Dermis blood vessel endothelial cell (primary cell): ENCODE measurements at places on chromosomes 4 and X.

GRCh38 chrX:44675362-44676024 lies 132.8 kb upstream of the FUNDC1 start:
- peak; percentile 52 for DNase-seq

DNA sequence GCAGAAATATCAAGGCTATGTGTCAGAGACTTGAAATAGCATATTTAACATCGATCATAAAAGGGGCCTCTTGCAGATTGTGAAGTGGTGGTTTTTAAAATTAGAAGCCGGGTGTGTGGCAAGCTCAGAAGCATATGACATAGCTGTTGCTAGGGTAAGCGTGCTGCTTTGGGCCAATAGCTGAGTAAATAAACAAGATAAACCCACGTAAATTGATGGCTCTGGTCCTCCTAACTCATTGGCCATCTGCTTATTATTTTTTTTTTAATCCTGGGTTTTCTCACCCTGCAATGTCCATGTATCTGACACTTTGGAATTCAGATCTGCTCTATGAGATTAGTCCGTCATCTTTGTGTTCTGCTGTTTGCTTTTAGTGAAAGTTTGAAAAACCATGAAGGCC lies 32.6 kb upstream of the STOX2 start:
- no peak for DNase-seq

GRCh38 chrX:153731117-153731844 lies 6.6 kb downstream of the ABCD1 start:
- DNase-seq: no peak

DNA sequence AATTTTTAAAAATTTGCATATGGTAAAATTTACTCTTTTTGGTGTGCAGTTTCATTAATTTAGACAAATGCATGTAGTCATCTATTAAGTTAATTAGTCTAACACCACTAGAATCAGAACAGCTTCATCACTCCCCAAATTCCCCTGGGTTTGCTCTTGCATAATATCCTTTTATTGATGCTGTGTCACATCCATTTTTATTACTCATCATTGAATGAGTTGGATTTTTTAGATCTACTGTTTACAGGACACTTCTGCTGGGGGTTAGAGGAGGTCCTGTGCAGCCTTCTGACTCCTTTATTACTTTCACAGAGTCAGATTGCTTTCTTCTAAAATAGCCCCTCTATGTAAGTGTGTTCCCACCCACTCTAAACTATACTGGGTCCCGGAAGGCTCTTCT lies 65.9 kb downstream of the MTHFD2L start:
- DNase-seq: peak; percentile 47

DNA sequence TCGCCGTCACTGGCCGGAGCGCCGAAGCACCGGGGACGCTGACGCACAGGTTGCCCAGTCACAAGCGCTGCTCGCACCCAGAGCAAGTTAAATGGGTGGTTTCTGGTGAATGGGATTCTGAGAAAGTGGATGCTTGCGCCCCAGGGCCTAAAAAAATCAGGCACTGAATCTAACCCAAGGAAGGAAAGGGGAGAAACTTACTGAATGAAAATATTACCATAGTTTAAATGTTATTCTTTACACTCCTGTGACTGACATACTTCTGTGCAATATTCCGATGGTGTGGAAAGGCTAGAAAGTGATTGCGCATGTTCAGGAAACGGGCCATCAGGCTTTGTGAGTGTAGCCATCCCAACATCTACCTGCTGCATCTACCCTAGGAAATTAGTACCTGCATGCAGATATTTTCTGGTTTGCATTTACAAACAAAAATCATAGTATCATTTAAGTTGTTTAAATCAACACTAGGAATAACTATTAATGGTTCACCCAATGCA lies 838 bp upstream of the ABCG2 start:
- DNase-seq: peak; percentile 60

- no peak for DNase-seq
Observed at GRCh38 chr4:91118597-91118996, 991.4 kb downstream of the CCSER1 start.

DNA sequence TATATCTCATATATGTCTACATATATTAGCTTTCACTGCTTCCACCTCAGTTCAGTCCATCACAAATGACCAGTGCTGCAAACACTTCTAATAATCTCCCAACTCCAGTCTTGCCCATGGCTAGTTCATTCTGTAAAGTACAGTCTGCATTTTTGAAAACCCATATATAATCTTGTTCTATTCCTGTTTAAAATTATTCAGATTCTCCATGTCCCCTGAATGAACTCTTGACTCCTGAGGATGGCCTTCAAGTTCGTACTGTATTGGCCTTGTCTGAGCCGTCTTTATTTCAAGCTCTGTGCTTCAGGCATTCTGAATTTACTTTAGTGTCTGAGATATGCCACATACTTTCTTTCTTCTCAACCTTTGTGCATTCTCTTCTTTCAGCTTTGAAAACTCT lies 84.7 kb downstream of the PTPN13 start:
- no peak for DNase-seq

- DNase-seq: no peak
Observed at GRCh38 chrX:53704294-53704693, 17.8 kb upstream of the HUWE1 start.

GRCh38 chrX:30973784-30974427 lies 84.9 kb upstream of the TAB3 start:
- DNase-seq: no peak

DNA sequence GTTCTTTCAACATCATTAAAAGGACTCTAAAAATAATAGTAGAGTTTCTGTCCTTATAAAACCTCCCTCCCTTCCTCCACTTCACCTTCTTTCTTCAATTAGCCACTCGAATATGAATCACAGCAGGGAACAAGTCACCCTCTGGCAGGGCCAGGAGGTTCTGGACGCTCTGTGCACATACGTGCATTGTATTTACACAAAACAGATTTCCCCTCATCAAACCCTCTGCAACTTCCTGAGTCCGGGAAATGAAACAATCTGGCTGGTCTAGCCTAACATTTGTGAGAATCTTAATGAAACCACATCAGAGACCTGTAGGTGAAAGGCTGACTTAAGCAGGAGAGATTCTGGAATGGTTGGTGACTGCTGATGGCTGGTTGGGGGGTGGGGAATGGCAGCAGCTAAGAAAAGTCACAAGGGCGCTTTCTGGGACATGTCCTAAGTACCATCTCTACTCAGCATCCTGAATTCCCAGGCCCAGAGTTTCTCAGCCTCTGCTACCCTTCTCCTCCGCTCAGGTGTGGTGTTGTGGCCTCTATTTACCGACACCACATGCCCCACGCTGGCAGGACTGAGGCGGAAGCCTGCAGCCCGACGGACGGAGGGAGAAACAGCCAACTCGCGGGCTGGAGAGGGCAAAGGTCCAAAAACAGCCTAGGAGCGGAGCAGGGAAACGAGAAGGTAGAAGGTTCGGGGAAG lies 1.0 kb downstream of the ZDHHC9 start:
- DNase-seq: peak; percentile 68

DNA sequence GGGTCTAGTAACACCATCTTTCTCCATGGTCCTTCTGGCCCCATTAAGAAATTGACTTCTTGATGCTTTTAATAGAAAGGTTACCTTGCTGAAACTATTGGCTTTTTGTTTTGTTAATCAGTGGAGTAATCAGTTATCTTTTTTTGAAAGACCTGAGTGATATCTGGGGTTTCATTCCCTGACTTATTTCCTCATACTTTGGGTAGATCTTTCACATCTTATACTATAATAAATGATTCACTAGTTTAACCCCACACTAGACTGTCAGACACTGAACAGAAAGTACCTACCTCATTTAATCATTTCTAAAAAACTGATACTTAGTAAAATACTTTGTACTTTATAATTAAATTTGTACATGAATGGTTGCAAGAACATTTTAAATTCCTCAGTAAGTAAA lies 1021.1 kb downstream of the STIM2 start:
- DNase-seq: no peak

GRCh38 chr4:105133976-105134375 lies 12.7 kb upstream of the TET2 start:
- no peak for DNase-seq

- no peak for DNase-seq
Observed at GRCh38 chrX:123909523-123909922, 49.7 kb downstream of the XIAP start.

DNA sequence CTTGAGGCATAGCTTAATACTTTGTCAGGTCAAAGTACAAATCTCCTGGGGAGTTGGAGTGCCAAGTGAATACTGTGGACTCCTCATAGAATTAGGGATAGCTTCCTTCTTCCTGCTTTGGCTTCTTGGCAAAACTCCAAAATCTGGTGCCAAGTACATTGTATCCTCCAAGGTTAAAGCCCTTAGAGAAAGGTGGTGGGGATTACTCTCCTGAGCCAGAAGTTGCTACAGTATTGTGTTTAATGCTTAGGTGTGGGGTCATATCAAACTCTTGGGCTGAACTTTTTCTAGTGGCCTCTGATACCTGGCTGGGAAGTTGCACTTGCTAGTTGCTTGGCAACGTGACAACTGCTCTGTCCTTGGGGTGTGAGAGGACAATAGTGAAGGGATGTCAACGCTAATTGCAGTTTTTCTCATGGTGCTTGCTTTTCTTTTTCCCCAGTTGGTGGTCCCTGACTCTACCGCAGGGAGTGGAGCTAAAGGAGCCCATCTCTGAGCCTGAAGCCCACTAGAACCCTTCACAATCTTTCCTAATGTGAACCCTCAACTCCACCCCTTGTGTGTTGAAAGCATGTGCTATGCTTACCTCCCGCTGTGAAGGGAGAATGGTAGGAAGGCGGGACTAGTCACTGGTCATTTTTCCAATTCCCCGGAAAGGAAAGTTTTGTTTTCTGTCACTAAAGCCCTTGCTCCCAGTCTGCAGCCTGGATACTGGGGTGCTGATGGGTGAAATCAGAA lies 35.5 kb downstream of the DLG3 start:
- peak; percentile 36 for DNase-seq

DNA sequence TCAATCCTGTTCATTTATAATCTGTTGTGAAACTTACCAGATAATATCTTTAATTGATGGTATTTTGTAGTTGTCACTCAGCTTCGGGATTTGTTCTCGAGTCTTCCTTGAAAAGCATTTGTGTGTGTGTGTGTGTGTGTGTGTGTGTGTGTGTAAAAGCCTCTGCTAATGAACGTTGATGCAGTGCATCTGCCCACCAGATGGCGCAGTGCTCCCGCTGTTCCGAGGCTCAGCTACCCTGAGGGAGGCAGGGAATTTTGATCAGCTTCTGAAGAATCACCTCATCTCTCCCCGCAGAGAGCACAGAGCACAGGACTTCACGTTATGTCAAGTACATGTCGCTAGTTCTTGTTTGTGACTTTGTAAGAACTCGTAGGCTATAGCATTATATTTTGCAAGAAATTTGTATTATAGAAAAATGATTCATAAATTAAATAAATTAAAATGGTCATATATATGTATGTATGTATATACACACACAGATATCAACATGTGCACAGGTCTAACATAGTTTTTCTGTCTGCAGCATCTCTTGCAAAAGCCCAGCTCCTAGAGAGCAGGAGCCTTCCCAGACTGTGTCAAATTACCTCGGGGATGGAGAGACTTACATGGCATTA lies 316.7 kb upstream of the IGFBP7 start:
- peak; percentile 73 for DNase-seq

GRCh38 chr4:1401409-1402020 lies 4.7 kb downstream of the NKX1-1 start:
- DNase-seq: no peak

- peak; percentile 37 for DNase-seq
Observed at GRCh38 chr4:86223472-86223871, 136.4 kb downstream of the MAPK10 start.
